ENCODE measurements at places on chromosomes 5 and 9.

DNA sequence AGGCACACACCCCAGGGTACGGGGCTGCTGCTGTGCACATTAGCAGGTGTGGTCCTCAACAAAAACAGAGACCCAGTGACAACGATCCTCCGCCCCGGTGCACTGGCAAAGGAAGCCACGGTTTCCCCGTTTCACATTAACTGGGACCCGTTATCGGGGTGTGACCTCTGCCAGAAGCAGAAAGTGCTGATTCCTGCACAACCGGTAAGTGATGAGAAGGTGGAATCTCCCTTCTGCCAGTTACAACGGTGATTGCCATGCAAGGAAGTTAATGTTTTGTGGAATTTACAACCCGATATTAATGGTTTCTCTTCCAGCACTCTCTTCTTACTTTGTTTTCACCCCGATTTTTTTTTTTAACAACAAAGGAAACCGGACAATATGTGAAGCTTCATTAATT, 294.9 kb upstream of the IRX1 start:
- DNase-seq = no peak

DNA sequence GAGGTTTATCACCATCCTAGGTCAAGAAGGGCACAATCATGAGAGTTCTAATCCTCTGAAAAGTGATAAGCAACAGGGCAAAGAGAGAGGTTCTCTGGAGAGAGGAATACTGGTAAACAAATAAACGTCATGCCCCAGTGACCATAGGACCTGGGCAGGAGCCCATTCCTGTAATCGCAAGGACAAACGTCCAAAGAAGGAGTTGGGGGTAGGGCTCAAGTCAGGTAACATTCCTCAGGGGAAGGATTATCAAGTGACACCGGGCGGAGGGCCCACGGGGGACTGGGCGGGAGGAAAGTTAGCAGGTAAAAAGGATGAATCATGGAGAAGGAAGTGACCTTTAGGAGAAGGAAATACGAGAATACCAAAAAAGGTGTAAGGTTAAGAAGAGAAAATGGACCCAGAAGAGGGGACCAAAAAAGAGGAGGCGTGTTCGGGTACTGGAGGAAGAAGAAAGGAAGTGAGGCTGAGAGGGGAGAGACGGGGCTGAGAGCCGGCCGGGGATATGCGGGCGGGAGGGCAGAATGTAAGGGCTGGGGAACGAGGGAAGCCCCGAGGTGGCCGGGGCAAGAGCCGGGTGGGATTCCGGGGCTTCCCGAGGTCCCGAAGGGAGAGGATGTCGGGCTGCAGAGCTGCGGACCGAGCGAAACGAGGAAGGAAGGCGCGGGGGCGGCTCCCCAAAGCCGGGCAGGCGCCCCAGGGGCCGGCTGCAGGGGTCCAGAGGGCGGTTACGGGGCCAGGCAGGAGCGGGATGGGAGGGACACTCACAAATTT, 583 bp downstream of the DIAPH1 start:
- DNase-seq = peak; percentile 32

- DNase-seq = no peak
Measured at GRCh38 chr9:98226516-98226915, 28.9 kb downstream of the TBC1D2 start.

DNA sequence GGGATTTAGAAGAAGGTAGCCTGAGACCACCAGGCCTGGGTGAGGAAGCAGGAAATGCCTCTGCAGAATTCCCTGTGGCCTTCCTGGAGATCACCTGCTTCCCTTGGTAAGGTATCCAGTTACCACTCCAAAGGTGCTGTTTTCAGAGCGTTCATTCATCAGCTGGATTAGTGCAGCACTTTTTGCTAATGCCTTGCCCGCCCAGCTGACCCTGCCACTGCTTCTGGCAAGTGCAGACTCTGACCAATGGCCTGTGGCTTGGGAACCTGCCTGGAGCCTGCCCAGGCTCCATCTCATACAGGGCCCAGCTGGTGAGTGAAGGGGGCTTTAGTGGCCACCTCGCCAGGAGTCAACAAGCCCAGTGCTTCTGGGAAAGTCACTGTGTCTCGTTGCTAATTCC, 48.6 kb downstream of the FOXI1 start:
- no peak for DNase-seq

- no peak for DNase-seq
Measured at GRCh38 chr9:137967280-137967953, 89.8 kb downstream of the CACNA1B start.

GRCh38 chr5:149938791-149939358, 5.7 kb downstream of the PDE6A start:
- no peak for DNase-seq

GRCh38 chr5:76524868-76525267, 98.3 kb downstream of the F2RL2 start:
- no peak for DNase-seq

DNA sequence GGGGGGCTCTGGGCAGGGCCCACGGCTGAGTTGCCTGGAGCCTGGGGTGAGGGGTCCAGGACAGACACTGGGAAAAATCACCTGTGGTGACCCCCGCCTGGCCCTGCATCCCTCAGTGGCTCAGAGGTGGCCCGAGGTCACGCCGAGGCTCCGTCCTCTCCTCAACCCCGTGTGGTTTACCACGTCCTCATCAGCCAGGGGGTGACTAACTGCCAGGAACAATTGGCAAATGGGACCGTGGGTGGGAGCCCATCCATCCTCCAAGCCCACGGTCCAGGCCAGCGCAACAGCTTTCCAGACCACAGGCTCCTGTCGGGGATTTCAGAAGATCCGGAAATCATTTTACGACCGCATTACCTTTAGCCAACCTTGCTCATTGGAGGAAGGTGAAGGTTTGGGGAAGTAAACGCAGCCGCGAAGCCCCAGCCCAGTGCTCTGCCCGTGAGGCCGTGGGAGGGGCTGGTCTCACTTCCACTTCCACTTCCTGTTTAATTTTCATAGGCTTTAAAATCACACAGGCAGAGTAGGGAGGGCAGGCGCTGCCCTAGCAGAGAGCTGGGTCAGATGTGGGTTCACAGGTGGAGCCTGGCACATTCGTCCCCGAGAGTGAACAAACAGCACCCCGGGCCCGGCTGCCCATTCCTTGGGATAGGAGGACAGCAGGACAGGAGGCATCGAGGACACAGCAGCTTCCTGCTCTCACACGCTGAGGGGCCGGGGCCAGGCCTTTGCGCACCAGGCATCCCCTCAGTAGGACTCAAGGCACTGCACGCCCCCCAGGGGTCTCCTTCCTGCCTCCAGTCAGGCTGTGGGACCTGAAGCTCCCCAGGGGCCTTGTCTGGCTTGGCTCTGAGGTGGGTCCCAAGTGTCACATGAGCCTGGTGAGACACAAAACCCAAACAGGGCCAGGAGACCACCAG, 19.8 kb upstream of the SLC9A3 start:
- DNase-seq = no peak

GRCh38 chr9:7115606-7116005, 357.8 kb downstream of the KDM4C start:
- no peak for DNase-seq

- no peak for DNase-seq
Measured at GRCh38 chr5:40491644-40492043, 188.1 kb upstream of the PTGER4 start.

DNA sequence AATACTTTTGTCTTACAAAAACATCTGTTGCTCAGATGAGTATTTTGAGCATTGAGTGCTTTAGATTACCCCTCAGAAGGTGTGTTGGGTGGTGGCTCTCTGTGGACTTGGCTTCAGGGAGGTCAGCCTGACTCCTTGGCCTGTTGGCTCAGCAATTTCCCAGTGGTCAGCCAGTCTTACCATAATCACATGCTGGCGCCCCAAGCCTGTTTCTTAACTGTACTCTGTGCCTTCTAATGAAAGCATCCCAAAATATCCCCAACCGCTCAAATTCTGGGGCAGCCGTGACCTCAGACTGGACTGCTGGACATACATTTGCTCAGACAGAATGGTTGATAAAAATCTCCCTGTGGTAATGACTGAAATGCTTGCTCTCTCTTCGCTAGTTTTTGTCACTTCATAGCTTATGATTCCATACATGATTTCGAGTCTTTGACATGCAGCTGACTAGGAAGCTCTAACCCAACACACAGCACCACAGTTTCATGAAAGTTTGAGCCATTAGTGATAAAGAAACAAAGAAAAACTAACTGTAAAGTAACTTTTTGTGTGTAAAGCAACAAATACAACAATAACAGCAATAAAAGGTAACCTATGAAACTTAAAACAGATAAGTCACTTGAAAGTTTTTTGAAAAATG, 562.2 kb upstream of the MEF2C start:
- no peak for DNase-seq

GRCh38 chr5:7391814-7392692, 3.9 kb upstream of the ADCY2 start:
- DNase-seq = peak; percentile 63

- DNase-seq = no peak
Measured at GRCh38 chr5:35263266-35263877, 33.1 kb upstream of the PRLR start.

- no peak for DNase-seq
Measured at GRCh38 chr5:87152886-87153285, 114.8 kb upstream of the RASA1 start.

GRCh38 chr5:111703662-111704061, 53.3 kb downstream of the NREP start:
- DNase-seq = no peak

DNA sequence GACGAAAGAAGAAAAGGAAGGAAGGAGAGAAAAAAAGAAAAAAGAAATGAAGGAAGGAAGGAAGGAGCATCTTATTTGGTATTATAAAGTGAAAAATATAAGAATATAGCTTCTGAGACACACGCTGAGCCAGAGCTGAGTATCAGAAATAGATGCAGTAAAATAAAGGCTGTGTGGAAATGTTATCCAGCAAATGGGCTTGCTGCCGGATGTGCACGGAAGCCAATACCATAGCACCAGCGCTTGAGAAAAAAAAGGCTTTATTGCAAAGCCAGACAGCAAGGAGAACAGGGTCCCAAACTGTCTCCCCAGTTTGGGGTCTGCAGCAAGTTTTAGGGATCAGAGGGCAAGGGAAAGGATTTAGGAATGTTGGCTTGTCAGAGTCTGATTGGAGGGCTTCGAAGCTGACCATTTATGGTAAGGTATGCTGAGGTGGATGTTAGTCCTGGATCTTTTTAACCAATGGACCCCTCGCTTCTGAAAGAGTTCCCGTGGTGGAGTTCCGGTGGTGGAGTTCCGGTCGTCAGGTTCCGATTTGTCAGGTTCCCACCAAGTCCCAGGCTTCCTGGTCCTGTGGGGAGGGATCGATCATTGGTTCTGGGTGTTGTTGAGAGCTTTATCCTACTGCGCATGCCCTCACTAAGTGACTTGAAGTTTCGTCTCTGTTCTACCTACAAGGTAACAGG, 70.4 kb downstream of the SFXN1 start:
- DNase-seq = no peak

- DNase-seq = no peak
Measured at GRCh38 chr5:154316223-154316935, 125.8 kb downstream of the GALNT10 start.

- no peak for DNase-seq
Measured at GRCh38 chr5:149485655-149486615, 65.3 kb downstream of the CSNK1A1 start.

DNA sequence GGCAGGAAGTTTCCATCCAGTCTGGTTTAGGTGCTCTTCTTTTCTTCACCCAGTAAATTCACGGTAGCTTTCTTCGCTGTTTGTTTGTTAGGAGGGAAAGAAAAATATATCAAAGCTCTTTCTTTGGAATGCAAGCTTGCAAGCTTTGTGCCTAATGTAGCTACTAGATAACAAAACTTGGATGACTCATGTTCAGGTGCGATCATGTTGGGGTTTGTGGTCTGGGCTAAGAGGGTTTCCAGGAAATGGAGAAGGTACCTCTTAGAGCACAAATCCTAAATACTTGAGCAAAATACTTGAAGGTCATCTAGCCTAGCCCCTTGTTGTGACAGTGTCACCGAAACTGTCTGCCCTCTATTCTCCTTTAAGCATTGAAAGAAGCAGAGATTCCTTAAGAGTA, 17.7 kb downstream of the SRP19 start:
- no peak for DNase-seq

DNA sequence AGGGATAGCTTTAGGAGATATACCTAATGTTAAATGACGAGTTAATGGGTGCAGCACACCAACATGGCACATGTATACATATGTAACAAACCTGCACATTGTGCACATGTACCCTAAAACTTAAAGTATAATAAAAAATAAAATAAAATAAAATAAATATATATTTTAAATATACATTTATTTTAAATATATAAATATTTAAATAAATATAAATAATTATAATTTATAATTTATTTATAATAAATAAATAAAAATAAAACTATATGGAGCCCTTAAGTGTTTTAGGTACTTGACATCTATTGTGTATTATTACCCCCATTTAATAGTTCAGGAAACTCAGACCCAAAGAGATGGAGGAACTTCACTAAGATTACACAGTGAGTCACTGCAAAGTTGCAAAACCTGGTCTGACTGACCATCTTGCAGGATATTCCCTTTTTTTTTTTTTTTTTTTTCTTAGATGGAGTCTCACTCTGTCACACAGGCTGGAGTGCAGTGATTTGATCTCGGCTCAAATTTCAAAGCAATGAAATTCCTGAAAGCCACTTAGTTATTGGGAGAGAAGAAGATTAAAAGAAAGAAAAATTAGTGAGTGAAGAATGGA, 5.8 kb upstream of the C5orf52 start:
- no peak for DNase-seq

DNA sequence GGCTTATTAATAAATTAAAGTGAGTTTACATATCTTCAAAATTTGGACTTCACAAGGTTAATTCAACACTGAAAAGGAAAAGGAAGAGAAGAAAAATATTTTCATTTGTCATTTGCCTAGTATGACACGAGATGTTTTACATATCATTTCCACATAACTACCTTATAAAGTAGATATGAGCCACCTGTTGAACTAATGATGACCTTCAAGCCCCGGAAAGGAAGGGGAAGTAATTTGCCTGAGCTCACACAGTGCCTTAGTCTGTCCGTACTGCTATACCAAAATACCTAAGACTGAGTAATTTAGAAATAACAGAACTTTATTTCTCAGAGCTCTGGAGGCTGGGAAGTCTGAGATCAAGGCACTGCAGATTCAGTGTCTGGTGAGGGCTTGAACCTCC, 17.9 kb downstream of the CMYA5 start:
- DNase-seq = no peak

DNA sequence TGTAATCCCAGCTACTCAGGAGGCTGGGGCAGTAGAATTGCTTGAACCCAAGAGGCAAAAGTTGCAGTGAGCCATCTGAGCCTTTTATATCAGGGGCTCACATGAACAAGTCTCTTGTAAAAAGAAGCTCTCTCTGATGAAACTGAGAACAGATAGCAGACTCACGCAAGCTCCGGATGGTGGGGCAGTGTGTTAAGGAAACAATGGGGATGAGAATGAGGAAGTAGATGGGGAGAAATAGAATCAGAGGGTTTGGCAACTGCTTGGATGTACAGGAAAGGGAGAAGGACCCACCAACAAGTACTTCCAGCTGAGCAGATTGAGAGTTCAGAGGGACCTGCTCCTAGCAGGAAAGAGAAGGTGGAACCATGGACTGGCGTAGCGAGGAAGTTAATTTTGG, 18.6 kb downstream of the TMEM252 start:
- DNase-seq = no peak

GRCh38 chr5:104540448-104540847, 977.9 kb upstream of the NUDT12 start:
- DNase-seq = no peak

- no peak for DNase-seq
Measured at GRCh38 chr5:98458004-98458403, 315.5 kb upstream of the RGMB start.

GRCh38 chr9:134855231-134855899, 25.2 kb upstream of the FCN2 start:
- DNase-seq = no peak

All from NCI-H1105 (cell line).